Neural progenitor cell (in vitro differentiated cells): ENCODE measurements at places on chromosomes 11 and 22.

DNA sequence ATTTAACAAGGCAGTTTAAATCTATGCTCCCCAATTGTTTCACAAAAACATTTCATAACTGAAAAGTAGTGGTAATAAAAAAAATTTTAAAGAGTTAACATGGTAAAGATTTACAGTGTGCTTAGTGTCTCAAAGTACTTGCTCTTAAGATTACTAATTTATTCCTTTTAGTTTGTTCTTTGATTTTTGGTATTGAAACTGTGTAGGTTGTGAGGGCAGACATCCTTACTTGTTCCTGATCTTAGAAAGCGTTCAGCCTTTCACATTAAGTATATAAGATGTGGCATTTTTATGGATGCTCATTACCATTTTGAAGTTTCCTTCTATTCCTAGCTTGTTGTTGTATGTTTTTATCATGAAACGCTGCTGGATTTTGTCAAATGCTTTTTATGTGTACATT is 32.9 kb downstream of the RAB6A start:
- DNase-seq = no peak

DNA sequence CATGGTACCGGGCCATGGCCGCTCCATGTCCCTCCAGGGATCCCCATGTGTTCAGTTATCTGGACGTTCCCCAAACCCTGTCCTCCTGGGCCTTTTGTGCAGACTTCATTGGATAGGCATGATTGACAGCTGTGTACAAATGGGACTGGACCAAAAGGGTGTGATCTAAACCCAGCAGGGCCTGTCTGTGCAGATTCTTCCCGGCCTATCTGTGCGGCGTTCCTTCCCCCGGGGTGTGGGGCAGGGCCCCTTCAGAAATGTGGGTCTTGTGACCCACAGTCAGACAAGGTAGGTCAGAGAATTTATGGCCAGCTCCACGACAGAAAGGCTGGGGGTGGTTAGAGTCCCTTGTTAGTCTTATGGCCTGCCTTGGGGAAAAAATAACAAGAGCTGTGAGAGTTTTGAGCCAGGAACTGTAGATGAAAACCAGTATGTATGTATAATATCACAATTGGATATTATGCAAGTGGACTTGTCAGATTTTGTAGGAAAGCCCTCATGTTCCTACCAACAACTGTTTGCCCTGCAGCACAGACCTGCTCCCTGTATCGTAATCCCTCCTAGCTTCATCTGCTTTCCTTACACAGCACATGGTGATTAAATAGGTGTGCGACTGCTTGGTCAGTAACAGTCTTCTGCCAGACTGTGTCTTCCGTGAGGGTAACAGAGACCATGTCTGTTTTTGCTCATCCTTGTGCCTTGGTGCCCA is 31.7 kb downstream of the AP2A2 start:
- DNase-seq = no peak

GRCh38 chr11:81005595-81005994 is 1564.8 kb upstream of the TENM4 start:
- no peak for DNase-seq

DNA sequence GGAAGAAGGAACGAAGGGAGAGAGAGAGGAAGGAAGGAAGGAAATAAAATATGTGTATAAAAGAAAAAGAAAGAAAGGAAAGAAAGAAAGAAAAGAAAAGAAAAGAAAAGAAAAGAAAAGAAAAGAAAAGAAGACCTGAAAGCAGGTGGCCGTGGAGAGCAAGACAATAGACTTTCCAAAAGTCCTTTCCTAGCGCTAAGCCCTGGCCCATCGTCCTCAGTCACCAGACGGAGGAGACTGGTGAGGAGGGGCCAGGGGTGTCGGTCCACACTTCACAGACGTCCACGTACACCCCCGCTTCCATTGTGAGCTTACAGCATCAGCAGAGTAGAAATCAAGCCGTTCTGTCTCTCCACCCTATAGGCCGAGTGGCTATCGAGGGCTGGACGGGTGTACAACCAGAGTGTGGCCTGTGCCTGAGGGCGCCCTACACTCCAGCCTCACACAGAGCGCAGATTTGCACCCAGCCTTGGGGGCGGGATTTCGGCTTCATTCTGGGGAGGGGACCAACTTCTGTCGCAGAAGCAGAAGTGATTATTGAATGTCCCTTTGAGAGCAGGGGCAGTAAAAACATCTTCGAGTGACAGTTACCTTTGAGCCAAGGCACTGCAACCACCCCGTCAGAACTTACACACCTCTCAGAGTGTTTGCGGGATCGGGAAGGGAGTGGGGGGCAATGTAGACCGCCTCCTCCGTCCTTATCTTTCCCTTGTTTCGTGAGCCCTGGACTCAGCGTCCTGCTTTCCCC is 2.0 kb upstream of the BSX start:
- DNase-seq = peak; percentile 43

DNA sequence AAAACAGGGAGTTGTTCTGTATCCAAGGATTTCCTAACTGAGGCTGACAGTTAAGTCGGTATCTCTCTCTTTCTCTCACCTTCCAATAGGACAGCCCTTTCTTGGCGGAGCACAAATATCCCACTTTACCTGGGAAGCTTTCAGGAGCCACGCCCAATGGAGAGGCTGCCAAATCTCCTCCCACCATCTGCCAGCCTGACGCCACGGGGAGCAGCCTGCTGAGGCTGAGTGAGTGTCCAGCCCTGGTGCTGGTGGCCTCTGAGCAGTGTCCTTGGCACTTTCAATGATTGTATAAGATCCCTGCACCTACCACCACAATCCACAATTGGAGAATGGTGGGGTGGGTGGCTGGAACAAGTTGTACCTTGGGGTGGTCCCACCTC is 33.7 kb downstream of the CYB5R2 start:
- no peak for DNase-seq

DNA sequence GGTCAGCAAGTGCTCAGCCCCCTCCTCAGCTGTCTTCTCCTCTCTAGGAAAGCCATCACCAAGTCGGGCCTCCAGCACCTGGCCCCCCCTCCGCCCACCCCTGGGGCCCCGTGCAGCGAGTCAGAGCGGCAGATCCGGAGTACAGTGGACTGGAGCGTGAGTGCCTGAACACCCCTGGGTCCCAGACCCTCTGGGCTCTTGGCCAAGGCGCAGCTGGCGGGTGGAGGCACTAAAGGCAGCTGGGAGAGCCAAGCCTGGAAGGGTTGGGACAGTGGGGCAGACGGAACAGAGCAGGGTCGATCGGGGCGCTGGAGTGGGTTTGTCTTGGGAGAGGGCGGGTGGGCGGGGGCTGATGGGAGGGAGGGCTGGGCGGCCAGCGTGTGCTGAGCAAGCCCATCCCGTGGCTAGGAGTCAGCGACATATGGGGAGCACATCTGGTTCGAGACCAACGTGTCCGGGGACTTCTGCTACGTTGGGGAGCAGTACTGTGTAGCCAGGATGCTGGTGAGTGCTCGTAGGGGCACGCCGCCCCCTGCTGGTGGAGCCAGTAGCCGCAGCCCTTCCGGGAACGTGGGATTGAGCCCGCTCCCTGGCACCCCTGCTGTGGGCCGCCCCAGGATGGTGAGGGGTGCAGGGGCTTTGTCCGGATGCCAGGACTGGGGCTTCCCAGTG is 14.1 kb upstream of the MDK start:
- DNase-seq = peak; percentile 84

- DNase-seq = no peak
Measured at GRCh38 chr11:132139181-132139580, 768.8 kb downstream of the NTM start.

GRCh38 chr11:26553182-26553581 is 18.9 kb downstream of the MUC15 start:
- no peak for DNase-seq

GRCh38 chr11:10499874-10500601 is 40.9 kb downstream of the RNF141 start:
- no peak for DNase-seq

DNA sequence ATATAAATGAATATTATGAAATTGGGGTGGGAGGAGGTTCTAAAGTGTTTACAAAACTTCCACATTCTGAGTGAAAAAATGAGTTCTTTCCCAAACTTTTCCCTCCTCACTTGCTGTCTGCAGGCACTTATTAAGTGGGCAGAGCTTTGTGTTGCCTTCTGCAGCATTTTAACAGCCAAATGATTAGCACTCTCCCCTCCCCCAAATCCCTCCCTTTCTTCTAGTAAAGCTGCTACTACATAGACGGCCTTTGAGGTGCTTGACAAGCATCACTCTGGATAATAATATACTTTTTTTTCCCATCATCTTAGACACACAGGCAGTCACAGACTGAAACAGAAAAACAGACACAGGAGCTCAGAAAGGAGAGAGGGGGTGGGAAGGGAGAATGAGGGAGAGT is 493.5 kb downstream of the DLG2 start:
- peak; percentile 63 for DNase-seq

- DNase-seq = no peak
Measured at GRCh38 chr11:85863855-85864254, 8.7 kb downstream of the CCDC83 start.

DNA sequence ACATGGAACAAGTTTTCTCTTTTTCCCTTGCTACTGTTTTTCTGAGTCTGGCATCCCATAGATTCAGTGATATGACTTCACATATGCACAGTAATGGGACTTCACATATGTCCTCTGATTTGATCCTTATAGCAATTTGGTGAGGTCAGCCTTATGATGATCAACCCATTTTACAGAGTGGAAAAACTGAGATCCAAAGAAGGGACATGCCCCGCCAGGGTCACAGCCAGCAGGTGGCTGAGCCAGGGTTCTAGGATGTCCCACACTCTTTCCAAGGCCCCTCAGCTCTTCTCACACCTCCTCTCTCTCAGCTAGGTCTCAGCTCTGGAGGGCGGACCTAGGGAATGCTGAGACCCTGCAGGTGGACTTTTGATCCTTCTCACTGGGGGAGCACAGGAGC is 44.3 kb upstream of the CD82 start:
- no peak for DNase-seq

DNA sequence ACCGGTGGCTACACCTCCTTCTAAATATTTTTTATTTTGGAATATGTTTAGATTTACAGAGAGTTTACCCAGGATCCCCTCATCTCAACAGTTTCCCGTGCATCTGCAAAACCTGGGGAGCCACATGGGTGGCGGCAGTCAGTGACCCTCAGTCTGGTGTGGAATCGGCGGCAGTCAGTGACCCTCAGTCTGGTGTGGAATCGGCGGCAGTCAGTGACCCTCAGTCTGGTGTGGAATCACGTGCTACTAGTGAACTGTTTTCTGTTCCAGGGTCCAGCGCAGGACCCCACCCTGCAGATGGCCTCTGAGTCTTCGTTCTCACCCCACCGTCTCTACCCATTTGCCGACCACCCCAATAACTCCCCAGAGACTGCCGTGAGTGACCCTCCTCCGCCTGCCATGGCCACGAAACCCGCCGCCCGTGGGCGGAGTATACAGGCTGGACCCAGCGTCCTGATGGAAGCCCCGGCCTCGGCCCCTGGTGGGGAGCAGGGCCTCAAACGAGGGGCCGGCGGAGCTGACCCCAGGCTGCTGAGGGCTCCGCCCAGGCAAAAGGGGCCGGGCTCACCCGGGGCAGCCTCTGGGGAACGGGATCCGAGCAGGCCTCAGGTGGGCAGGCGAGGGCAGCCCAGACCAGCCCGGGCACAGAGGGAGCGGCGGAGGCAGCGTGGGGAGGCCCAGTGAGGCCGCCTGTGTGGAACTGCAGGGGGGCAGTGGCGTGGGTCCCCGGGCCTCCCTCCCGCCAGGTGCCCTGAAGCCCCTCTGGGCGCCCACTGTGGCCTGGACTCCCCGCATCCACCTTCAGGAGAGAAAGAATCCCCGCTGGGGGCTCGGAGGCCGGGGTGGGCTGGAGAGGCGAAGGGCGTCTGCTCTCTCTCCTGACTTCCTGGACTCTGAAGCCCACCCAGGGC is 2.5 kb downstream of the IL17REL start:
- DNase-seq = no peak

GRCh38 chr22:37133304-37134018 is 16.3 kb downstream of the IL2RB start:
- DNase-seq = no peak

- no peak for DNase-seq
Measured at GRCh38 chr11:57818812-57819211, 57.2 kb downstream of the CTNND1 start.

DNA sequence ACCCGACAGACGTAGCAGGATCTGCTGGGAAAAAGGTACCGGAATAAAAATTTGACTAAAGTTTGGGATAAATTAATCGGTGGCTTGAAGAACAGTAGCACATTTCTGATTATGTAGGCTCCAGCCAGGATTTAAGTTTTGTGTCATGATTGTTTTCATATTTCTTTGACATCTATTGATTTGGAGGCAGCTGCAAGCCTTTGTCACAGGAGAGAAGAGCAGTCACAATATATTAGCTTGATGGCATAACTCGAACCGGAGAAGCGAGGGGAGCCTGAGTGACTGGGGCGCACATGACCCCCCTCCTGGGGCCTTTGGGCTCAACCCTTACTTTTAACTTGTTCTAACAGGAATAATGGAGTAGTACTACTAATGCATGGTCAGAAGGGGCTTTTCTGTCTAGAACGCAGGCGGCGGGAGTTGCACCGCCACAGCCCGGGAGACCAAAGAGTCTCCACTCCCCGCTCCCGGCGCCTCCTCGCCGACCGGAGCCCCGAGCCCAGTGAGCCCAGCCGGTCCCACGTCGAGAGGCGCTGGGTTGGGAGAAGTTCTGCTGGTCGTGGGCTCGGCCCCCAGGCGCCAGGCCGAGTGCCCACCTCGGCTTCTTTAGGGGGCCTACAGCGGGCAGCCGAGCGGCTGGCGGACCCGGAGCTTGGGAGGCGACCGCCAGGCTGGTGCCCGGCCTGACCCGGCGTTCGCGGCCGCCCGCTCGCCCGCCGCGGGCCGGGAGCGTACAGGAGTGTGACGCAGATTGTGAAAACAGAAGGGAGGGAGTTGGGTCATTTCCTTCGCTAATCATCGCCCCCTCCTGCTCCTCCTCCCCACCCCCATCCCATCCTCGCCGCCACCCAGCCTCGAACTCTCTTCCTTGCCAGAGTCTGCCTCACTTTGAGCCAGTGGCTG is 15.7 kb upstream of the PAX6 start:
- peak; percentile 71 for DNase-seq

DNA sequence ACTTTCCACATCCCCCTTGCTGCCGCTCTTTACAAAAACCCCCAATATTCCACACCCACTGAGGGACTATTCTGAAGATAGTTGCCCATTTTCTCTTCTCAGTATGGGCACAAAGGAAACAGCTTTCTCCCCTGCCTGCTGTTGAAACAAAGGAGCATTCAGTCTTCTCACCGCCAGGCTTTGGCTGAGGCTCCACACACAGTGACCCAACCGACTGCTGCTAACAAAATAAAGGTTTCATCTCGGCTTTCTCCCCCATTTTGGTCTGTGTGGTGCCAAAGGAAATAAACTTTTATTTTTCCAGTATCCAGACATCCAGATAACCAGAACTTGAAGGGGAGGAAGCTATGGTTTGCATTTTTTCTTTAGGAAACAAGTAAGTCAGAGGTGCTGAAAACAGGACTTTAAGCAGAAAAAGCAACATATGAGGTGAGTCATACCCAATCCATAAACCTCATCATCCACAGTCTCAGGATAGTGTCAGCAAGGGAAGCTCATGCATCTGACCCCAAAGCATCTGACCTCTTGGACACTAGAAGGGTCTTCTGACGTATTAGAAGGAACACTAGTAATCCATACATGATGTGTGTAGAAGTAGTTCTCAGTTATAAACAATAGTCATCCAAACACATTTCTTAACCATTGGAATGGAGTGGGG is 6.4 kb downstream of the CLMP start:
- DNase-seq = peak; percentile 64
